ENCODE measurements at places on chromosomes 7 and 10.

DNA sequence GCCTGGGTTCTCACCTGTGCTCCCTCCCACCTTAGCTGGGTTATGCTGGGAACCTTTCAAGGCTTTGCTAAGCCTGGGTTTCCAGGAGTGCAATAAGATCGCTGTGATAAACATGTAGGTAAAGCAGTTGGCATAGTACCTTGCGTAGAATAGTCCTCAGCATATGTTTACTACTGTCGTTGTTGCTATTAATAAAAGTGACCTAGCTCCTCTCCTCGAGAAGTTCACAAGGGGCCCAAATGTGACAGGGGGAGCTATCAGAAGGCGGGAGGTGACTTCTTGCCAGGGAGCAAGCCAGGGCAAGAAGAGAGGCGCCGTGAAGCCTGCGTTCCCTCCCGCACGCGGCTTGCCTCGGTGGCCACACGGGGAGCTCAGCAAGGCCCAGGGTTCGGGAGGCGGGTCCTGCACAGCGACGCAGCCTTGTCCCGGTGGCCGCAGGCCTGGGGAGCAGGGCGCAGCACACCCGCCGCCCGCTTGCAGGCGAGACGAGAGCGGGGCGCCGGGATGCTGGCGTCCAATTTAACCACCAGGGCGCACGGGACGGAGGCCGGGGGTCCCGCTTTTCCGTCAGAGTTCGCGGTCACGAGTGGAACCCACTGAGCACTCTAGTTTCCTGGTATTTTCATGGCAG, 106.2 kb downstream of the SNX10 start:
- DNase-seq = no peak

GRCh38 chr7:20064974-20065862, 152.0 kb downstream of the MACC1 start:
- DNase-seq = no peak

- no peak for DNase-seq
Measured at GRCh38 chr7:55092975-55093373, 74.2 kb downstream of the EGFR start.

GRCh38 chr10:75058161-75058560, 53.3 kb upstream of the SAMD8 start:
- DNase-seq = no peak

DNA sequence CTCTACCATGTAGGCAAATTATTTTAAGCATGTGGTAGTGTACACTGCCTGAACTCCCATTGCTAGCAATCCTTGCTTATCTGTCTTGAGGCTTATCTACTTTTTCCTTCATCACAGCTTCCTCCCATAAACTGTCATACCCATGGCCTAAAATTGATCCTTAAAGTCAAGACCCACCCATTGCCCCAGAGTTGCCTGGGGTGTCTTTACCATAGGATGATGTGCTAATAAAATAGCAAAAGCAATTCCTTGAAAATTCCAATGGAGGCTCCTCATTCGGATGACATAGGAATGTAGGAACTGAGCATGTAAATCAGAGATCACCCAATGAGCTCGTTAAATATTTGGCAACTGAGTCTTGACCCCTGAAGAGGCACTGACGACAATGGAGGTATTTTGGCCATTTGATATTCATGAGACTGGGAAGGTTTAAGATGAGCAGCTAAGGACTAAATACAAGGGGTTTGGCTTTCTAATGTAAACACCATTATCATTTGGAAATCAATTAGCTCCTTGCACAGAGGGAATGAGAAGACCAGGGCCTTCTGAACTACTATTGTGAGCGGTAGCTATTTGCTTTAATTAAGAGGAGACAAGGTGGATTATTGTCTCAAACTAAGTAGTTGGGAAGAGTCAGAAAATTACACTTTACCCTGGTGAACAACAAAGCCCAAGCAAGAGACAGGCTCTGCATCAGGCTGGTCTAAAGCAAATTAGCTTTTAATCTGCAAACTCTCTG, 234.9 kb downstream of the GATA3 start:
- DNase-seq = no peak

- DNase-seq = no peak
Measured at GRCh38 chr7:143316492-143316891, 581 bp downstream of the CLCN1 start.

- DNase-seq = no peak
Measured at GRCh38 chr10:21497177-21497807, 28.2 kb downstream of the SKIDA1 start.

GRCh38 chr7:134900166-134900982, 85.9 kb upstream of the AGBL3 start:
- no peak for DNase-seq

- no peak for DNase-seq
Measured at GRCh38 chr7:66933469-66933868, 12.4 kb downstream of the TMEM248 start.

GRCh38 chr7:99579956-99580777, 17.9 kb upstream of the TMEM225B start:
- peak; percentile 18 for DNase-seq

- no peak for DNase-seq
Measured at GRCh38 chr7:94497874-94498670, 11.5 kb upstream of the CASD1 start.

- no peak for DNase-seq
Measured at GRCh38 chr10:124640538-124641231, 103.5 kb downstream of the FAM53B start.

DNA sequence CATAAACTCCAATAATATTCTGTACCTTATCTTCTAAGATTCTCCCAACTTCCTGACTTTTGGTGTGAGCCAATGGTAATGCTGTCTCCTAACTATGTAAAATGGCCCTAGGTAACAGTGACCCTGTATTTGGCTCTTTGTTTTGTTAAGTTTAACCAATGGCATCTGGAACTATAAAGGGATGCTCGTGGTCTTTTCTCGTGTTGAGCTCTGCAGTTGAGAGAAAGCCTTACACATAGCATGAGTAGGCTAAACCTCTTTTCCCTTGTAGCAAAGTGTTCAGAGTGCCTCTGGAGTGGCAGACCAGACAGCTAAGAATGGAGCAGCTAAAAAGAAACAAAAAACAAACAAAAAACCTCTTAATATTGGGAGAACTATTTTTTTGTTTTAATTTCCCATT, 5.2 kb downstream of the TES start:
- no peak for DNase-seq

- no peak for DNase-seq
Measured at GRCh38 chr7:83524277-83525075, 124.5 kb downstream of the SEMA3E start.

GRCh38 chr7:73544678-73545077, 12.8 kb downstream of the BCL7B start:
- DNase-seq = no peak

DNA sequence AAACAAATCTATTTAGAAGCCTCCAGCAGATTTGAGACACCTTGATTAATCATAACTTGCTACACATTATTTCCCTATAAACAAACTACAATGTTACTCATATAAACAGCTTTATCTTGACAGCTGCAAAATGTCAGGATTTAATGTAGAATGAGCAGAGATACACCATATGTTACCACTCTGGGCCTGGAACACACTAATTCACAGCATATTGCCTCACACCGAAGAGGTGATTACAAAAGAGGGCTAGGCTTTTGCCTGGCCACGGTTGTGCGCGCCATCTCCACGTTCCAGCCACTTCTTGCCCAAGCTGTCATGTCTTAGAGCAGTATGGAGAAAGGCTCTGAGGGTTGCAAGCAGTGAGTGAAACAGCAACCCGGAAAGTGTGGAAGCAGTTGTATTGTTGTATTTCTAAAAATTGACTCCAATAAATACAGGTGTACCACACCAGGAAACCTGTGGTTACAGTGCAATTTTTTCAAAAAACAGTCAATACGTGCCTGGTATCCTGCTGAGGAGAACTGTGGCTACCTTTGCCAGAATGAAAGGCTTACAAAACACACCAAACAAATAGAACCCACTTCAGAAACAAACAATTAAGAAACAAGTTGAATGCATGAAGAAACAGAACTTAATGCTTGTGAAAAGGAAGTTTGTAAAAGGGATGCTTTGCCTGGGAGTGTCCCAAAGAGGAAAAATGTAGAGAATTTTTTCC, 498.1 kb downstream of the PLXNA4 start:
- no peak for DNase-seq

DNA sequence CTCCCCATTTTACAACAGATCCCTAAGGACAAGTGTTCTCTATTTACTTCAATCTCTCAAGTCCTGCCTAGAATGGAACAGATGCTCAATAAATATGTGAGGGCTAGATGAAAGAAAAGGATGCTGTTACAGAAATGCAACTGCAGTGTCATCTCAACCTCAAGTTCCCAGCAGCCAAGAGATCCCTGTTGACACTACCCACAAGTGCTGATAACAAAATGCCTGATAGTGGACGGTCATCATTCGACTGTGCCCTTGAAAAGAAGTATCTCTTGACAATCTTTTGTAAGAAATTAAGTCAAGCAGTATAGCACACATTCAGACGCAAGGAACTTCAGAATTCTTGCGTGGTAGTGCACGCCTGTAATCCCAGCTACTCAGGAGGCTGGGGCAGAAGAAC, 133.2 kb downstream of the PARD3 start:
- DNase-seq = no peak

DNA sequence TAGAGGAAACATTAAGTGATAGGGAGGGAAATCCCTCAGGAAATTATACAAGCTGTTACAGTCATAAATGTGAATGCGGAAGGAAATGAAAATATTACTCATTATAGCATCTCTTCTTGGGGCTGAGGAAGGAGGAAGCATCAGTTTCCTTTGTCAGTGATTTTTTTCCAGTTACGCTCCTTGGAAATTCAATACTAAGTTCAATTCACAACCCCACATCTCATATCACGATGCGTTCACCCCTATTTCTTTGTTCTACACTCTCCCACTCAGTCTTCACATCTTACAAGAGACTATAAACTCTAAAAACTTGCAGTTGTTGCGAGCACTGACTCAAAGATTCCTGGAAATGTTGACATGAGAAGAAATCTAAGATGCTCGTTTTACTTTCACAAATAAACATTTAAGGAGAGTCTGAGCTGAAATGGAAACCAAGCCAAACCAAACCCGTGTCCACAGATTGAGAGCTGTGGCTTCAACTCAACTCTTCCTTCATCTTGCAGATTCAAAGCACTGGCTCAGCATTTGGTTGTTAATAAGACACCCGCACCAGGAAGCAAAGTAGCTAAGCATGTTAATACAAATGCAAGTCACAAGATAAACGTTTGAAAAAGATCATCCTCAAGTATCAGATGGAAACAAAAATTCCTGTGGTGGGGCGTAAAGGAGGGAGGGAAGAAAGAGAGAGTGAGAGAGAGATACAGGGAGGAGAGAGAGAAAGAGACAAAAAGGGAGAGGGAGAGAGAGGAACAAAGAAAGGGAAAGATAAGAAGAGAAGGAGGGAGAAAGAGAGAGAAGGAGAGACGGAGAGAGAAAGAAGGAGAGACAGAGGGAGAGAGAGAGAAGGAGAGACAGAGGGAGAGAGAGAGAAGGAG, 150.0 kb upstream of the RSU1 start:
- no peak for DNase-seq

DNA sequence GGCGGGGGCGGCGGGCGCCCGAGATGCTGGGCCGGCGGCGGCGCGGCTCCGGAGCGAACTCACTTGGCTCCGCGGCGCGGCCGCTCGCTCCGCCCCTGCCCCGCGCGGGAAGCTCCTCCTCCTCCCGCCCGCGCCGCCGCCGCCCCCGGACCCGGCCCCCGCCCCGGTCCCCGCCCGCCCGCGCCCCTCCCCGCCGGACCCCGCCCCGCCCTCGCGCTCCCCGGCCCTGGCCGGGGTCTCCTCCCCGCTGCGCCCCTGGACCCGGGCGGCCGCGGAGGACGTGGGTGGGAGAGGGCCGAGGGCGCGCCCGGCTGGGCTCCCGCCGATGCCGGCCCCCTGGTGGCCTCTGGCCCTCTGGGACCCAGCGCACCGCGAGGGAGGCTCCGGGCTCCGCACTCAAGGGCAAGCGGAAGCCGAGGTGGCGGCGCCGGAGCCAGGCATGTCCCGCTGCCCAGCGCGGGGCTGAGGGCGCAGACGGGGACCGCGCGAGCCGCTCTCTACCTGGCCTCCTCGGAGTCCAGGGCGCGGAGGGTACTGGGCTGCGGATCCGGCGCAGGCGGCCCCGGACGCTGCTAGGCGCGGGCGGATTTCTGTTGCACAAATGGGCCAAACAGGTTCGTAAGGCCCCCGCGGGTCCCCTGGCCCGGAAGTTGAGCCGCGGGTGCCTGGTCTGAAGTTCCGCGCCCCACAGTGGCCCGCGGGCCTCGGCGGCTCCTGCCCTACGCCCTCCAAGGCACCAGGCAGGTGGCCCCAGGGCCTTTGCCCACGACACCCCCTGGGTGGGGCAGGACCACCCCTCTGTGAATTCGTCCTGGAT, at the start of gene TCERG1L:
TCERG1L (minus strand) TSS at position 61 of the 817 bp plus-strand sequence. CDS start 86 bp downstream, outside the sequence.
- DNase-seq = no peak

DNA sequence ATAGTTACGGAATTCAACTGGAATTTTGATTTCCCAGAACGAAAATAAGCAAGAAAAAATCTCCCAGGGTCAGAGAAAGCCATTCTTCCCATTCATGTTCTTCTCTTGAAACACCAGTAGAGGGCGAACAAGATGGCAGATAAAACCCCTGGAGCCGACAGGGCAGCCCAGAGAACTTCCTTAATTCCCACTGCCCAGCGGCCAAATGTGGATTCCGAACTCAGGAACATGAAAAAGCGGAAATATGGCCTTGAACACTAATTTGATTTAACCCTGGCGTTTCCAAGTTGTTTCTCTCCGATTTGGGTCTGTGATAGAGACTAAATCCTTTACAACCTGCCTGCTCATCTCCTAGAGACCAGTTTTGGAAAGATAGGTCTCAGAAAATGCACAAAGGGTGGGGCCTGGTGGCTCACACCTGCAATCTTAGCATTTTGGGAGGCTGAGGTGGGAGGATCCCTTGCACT, 100.7 kb upstream of the WAC start:
- no peak for DNase-seq

- DNase-seq = no peak
Measured at GRCh38 chr7:78149787-78150186, 351.2 kb downstream of the PHTF2 start.

DNA sequence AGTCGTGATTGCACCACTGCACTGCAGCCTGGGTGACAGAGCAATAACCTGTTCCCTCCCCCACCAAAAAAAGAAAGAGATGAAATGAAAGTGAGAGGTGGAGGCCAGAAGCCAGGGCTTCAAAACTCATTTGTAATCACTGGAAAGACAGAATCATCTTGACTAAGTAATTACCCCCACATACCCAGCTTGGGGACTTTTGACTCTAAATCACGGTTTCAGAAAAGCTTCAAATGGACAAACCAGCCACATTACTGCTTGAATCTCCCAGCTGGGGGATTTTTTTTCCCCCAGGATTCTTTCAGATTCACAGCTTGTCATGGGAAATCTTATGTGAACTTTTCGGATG, 361.0 kb downstream of the FRMD4A start:
- DNase-seq = no peak

DNA sequence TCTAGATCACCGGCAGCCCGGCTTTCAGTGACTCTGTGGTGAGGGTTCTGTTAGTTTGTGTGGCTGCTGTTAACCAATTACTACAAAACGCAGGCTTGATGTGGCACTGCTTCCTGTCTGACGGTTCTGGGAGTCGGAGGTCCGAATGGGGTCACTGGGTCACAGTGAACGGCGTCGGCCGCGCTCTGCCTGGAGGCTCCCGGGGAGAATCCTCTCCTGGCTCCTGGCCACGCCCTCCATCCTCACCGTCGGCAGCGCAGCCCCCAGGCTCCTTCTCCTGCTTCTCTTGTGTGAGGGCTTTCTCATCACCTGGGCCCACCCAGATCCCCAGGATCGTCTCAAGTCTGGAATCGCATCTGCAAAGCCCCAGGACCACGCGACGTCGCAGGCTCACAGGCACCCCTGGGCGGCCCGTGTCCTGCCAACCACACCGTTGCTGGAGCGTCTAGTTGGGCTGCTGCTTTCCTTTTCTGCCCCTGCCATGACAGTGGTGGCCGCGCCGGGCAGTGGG, 31.8 kb upstream of the NKX6-2 start:
- DNase-seq = no peak

- no peak for DNase-seq
Measured at GRCh38 chr7:154844499-154844898, 158.4 kb downstream of the PAXIP1 start.

GRCh38 chr7:130463553-130464434, 23.0 kb upstream of the CEP41 start:
- DNase-seq = no peak
